Effector memory CD8-positive, alpha-beta T cell (primary cell): ENCODE measurements at places on chromosomes 2 and 18.

DNA sequence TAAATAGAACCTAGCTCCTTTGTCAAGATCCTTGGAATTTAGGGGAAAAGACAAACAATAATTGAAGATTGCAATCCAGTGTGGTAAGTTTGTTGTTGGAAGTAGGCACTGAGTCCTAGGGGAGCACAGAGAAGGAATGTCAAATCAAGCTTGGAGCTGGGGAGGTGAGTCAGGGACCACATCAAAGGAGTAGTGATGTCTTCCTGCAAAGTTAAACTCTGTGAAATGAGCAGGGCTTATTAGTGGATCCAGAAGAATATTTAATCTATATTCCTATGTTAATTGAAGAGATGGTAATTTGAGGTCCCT is 41.7 kb upstream of the NABP1 start:
- no peak for DNase-seq

- no peak for DNase-seq
These were observed 989.7 kb upstream of the CRIM1 start for GRCh38 chr2:35365859-35366258.

DNA sequence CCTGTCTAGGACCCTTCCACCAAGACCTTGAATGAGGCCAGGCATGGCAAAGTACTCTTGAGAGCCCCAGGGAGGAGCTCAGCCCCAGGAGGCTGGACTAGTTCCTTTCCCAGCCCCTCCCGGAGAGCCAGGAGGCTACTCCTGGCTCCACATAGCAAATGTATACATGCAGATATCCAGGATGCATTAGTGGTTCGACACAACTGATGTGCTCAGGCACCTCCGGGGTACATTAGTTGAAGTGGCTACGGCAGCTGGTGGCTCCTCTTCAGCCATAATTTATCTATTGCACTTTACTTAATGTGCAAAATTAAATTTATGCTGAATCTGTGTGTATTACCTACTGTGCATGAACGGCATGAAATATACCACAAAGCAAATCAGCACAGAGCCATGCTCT is 182.8 kb upstream of the MEIS1 start:
- no peak for DNase-seq

DNA sequence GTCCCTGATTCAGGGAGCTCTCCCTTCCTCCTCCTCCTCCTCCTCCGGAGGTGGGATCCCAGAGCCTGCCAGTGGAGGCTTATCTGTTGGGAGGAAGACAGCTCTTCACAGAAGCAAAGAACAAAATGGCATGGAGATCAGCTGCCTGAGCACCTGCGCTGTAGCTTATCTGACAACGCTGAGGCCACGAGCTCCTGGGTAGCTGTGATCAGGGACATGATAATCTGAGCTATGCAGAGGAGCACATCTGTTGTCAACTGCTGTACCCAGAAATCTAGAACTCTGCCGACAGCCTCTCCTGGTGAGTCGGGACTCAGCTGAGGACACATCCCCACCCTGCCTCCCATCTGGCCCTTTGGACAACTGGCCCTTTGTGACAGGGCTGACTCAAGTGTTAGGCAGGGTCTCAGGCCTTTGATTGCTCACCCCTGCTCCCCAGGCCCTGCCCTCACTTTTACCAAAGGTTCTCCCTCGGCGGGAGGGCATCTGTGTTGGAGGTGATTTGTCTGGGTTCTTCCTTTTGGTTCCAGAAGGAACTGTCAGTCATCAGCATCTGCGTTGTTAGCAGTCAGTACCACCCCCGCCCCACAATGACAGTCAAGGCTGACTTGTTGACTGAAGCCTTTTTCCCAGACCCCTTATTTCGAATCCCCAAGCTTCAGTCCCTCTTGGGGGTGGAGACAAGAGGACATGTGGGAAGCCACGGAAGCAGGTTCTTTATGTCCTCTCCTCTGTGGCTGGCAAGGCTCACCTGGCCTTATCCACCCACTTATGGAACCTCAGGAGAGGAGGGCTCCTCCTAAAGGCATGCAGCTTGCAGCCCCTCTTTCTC is 5.9 kb upstream of the CNNM3 start:
- DNase-seq: no peak

GRCh38 chr2:215554689-215555498 is 119.0 kb upstream of the FN1 start:
- DNase-seq: no peak

GRCh38 chr18:4405965-4406364 is 49.1 kb downstream of the DLGAP1 start:
- no peak for DNase-seq

DNA sequence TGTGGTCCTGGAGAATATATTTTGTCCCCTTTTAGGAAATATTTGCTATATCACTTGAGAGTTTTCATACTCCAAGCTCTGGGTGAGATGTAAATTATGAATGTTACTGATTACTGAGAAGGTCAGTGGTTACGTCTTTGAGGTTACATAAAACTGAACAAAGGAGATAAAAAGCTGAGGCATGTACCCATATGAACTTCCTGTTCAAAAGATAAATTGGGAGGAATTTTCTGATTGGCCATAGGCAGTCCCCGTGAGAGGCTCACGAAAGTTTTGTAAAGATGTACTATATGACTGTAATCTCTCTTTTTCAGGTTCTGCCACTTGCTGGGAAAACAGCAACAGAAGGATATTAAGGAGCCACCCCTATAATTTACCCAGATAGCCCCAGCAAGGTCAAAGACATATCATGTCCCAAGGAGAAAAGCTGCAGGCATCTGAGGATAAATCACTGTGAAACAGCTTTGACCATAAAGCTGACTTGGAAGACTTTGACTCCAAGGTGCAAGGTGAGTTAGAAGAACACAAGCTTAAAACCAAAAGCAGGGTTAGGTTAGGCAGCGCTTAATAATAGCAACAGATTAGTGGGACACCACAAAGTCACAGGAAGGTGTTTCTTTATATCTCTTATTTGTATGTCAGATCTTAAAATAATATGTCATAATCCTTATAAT is 90.4 kb downstream of the OSBPL6 start:
- DNase-seq: no peak

DNA sequence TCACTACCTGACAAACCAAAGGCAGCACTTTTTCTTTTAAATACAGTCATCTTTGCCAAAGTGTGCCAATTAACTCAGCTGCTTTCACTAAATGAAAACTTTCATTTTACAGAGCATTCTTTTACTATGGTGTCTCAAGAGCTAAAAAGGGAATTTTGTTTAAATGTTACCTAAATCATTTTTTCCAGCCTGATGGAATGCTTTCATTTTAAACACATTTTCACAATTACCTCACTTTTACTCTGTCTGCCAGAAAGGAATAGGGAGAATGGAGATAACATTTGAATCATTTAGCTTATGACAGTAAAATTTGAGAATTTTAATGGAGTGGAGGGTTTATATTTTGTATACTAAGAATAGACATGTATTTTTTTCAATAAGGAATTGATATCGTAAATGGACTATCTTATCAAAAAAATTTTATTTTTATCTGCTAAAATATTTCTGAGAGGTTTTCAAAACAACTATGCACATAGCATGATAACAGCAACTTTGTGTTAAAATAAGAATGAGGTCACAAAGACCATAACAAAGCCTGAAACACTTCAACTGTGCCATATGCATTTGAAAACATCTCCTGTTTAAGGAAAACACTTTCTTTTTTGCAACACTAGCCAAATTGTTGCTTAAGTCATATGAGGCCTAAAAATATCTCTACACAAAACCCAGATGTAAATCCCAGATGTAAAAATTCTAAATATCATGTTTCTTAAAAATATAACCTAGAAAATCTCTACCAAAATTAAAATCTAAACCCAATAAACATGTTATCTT is 769.9 kb upstream of the FSHR start:
- DNase-seq: no peak

DNA sequence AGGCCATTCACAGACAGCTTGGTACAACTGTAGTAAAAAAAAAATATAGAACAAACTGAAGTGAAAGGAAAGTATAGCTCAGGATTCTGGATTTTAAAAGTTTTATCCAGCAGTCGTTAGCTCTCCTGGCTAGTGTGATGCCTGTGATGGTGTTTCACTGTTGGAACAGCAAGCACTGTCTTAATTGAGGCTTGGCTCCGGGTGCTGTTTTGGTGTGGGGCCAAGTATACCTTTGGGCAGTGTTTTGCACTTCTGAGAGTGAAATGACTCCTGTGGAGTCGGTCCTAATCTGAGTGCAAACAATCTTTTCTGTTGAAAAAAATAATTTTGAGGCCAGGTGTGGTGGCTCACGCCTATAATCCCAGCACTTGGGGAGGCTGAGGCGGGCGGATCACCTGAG is 28.7 kb upstream of the RAB1A start:
- DNase-seq: no peak

DNA sequence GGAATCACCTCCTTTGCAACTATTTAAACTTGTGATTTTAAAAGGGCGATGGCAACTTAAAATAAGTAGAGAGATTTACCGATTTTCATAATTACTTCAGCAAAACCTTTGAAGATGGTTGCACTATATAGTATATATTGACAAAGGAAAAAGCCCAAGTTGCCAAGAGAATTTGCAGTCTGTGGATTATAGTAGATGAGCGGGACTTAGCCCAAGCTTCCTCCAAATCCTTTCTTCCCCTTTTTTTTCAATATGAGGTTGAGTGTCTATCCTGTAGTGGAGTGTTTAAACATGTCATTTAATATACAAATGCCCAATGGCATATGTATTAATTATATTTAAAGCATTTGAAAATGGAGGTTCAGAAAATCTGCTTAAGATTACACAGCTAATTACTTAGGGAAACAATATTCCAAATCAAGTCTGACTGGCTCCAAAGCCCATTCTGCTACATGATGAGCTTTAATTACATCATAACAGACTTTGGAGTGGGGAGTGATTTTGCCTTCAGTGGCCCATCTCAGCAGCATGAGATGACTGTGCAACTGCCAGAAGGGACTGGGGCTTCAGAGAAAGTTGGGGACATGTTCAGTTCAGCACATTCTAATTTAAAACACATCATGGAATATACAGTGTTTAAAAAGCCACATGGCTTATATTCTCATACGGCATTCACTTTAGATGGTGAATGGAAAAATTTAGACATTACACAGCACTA is 73.2 kb downstream of the COL3A1 start:
- no peak for DNase-seq

DNA sequence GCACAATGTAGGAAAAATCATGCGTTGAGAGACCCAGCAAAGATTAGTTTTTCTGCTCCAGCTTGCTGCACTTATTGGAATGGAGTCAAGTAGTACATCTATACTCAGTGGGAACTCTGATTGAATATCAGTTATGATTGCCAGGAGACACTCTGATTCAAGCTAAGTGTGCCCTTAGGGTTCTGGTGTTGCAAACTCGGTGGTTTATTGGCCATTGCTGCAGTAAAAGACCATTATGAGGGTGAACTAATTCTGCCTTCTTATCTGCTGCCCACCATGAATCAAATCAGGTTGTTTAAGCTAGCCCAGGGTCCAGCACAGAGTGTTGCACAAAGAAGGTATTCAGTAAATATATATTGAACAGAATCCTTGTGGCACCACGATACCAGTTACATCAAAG is 74.8 kb upstream of the GLS start:
- no peak for DNase-seq

DNA sequence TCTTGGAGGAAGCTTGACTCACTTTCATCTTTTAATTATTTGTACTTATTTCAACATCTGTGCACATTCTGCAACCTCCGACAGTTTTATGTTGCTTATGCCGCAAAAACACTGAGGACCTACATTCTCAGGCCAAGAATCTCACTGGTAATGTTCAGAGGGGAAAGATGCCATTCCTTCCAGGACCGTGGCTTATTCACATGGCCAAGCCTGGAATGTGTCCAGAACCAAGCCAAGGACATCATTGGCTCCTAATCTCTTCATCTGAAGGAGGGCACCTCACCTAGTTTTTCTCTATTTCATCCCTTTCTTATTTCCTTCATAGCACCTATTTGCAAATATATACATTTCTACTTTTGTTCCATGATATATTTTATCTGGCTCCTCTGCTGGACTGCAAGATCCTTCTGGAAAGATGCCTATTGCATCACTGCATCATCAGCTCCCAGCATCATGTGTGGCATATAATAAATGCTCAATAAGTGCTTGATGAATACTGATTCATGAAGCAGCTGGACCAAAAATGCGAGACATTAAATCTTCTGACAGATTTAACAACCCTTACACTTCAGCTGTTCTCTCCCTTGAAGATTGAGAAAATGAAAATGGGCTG is 377.1 kb downstream of the TNS1 start:
- no peak for DNase-seq

DNA sequence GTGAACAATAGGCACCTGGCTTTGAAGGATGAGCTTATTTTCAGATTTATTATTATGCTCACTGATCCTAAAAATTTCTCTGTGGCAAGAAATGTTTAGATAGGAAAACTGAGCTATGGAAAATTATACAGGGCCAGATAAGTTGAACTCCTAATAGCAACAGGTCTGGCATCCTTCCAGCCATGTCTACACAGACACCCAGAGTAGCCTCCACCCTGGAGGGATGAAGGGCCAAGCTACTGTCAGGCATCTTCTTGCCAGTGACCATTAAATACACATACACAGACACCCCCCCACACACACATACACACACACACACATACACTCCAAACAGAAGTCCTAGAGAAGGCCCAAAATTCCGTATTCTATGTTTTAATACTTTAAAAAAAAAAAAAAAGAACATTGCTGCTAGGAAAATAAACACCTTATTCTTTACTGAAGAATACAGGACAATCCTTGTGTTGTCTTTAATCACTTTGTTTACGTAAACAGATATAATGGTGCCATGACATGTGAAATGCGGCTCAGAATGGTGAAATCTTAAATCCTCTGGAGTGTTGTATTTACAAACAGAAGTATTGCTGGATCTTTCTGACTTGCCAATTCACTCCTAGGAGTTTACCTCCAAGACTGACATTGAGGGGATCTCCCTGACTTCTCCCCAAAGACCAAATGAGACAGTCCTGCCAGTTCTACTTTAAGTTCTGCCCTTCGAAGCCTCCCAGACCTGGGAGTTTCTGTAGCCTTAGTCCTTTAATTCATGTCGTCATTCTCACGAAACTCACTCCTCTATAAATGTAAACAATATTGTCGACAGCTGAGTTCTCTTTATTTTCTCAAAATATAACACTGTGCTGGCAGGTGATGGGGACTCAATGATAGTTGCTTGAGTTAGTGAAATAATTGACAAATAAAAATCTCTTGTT is 163.1 kb downstream of the ANTXR1 start:
- DNase-seq: no peak

GRCh38 chr2:583666-584065 is 93.5 kb downstream of the TMEM18 start:
- DNase-seq: no peak

DNA sequence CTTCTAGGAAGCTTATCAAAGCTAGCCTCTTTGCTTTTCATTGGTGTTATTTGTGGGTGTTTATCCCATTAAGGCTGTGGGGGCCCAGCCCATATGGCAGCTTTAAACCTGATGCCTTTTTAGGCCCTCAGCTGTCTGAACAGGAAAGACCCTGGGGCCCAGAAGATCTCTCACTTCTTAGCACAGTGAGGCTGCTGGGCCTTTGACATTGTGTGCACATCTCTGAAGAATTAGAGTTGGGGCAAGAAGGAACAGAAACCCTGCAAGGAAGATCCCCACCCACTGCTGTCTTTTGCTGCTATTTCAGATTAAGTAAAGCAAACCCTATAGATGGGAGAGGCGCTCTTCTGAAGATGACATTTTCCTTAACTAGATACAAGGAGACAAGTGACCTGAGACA is 250.0 kb downstream of the SMAD2 start:
- no peak for DNase-seq

GRCh38 chr2:172901913-172902312 is 166.3 kb downstream of the RAPGEF4 start:
- no peak for DNase-seq
